ENCODE measurements at places on chromosomes 12 and 14. TPM values are rescaled to one million over a fixed set of nuclear protein-coding genes. Genes with fewer than 3 reads are reported as not detected.

DNA sequence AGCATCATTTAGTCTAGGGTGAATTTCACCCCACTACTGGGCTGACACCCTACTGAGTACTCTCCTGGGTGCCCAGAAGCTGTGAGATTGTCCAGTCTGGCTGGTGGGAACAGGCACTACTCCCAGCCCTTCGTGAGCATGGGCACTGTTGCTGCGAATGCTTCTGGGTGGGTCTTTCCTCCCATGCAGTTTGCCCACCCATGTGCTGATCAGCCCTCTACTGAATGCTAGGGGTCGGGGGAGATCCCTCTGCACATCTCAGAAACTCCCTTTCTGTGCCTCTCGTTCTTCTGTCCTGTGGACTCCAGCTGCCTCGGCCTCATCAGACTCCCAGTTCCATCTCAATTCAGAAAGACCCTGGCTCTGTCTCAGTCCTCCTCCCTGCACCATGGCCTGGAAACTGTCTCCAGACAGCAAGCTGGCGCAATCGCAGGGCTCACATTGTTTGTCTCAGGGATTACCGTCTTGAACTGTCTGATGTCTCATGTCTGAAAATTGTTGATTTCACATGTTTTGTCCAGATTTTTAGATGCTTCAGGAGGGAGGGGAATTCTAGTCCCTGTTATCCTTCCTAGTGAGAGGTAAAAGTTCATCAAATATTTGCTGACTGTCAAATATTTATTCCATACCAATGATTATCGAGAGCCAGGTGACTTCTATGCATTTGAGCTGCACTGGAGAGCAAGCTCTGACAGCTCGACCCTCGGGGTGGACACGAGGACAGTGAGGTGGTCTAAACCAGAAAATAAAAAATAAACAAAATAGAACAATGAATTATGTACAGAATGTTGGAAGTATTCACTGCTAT lies 316.6 kb upstream of the RTL1 start:
- no peaks in the 10 kb centered on the region for H3K4me1 ChIP-seq
- no peaks in the 10 kb centered on the region for H3K36me3 ChIP-seq
- no peaks in the 10 kb centered on the region for H3K27me3 ChIP-seq

GRCh38 chr12:56237552-56237951 lies 7.7 kb downstream of the SLC39A5 start:
- no peaks in the 10 kb centered on the region for H3K27me3 ChIP-seq
- H3K4me3 ChIP-seq: no peak overlapping the region

- H3K27me3 ChIP-seq: no peaks in the 10 kb centered on the region
- no peak overlapping the region for H3K27ac ChIP-seq
- H3K4me3 ChIP-seq: no peak overlapping the region
- no peaks in the 10 kb centered on the region for H3K36me3 ChIP-seq
Observed at GRCh38 chr12:32418221-32418620, 18.9 kb downstream of the FGD4 start.

GRCh38 chr12:68406134-68406576 lies 74.0 kb upstream of the MDM1 start:
- peak overlapping the region; percentile 73 for H3K27ac ChIP-seq
- no peaks in the 10 kb centered on the region for H3K36me3 ChIP-seq
- no peaks in the 10 kb centered on the region for H3K27me3 ChIP-seq

DNA sequence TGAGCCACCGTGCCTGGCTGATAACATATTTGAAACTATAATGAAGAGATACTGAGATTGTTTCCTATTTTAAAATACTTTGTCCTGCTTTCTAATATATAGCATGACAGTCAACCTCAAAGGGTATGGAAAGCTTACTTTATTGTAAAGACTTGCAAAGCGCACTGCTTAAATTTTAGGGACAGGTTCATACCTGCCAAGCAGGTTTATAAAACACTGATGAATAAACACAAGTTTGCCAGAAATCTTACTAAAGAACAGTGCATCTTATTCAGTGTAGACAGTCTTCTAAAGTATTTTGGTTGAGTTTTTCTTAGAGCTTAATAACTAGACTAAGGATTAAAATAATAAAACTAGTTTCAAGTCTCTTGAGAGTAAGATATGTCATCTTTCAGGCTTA lies 4.8 kb downstream of the C12orf71 start:
- no peaks in the 10 kb centered on the region for H3K36me3 ChIP-seq
- no peaks in the 10 kb centered on the region for H3K4me1 ChIP-seq
- H3K27ac ChIP-seq: no peak overlapping the region
- no peak overlapping the region for H3K4me3 ChIP-seq
- DNase-seq: no peak

DNA sequence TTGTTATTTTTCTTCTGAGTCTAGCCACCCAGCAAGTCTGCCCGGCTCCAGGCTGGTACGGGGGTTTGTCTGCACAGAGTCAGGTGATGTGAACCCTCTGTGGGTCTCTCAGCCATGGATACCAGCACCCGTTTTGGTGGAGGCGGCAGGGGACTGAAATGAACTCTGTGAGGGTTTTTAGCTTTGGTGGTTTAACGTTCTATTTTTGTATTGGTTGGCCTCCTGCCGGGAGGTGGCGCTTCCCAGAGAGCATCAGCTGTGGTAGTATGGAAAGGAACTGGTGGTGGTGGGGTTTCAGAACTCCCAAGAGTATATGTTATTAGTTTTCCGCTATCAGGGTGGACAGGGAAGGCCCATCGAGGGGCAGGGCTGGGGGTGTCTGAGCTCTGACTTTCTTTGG lies 5.3 kb upstream of the SERPINA4 start:
- H3K4me3 ChIP-seq: no peak overlapping the region
- no peaks in the 10 kb centered on the region for H3K4me1 ChIP-seq
- H3K27me3 ChIP-seq: no peaks in the 10 kb centered on the region

GRCh38 chr14:70803321-70804310 lies 5.7 kb downstream of the MAP3K9 start:
- peak overlapping the region; percentile 32 for H3K27ac ChIP-seq
- peaks cover 19% of the 10 kb centered on the region for H3K4me1 ChIP-seq
- DNase-seq: no peak
- no peaks in the 10 kb centered on the region for H3K27me3 ChIP-seq

DNA sequence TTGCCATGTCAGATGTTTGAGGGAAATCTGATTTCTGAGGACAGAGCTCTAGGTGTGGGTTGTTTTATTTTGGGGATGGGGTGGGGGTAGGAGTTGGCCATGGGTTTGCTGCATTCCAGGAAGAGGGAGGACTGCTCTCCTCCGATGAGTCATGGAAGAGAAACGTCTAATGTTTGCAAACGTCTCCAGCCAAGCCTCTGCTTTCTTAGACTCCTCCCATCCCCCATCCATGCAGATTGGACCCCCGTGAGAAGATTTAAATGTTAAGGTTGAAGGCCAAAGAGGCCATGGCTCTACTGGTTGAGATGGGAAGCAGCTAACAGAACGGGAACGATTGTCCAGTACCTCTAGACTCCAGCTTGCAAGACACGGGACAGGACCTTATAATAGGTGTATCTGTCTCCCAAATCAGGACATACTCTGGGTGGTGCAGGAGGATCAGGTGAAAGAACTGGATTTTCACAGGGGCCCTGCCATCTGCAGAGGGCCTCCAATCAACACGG lies 11.4 kb upstream of the ATP2A2 start:
- no peak overlapping the region for H3K27ac ChIP-seq
- no peaks in the 10 kb centered on the region for H3K36me3 ChIP-seq
- no peak overlapping the region for H3K4me3 ChIP-seq
- DNase-seq: no peak

DNA sequence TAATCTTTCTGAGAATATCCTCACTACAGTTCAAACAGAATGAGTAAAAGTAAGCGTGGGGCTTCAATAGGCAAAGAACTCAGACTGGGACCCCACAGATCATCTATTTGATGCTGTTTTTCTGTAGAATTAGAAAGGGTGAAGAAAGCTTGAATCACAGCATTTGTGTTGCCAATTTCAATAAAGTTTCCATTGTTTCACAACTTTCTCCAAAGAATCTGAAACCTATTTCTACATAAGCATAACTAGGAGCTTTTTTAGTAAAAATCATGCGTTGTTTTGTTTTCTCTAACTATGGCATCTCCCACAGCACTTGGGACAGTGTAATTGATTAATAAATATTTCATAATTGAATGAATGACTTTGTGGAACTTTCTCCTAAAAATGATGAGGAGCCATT lies 16.7 kb upstream of the NEDD1 start:
- H3K27me3 ChIP-seq: peaks cover 4% of the 10 kb centered on the region
- no peak for DNase-seq
- no peak overlapping the region for H3K27ac ChIP-seq
- H3K4me3 ChIP-seq: no peak overlapping the region
- H3K36me3 ChIP-seq: no peaks in the 10 kb centered on the region
- H3K4me1 ChIP-seq: no peaks in the 10 kb centered on the region

DNA sequence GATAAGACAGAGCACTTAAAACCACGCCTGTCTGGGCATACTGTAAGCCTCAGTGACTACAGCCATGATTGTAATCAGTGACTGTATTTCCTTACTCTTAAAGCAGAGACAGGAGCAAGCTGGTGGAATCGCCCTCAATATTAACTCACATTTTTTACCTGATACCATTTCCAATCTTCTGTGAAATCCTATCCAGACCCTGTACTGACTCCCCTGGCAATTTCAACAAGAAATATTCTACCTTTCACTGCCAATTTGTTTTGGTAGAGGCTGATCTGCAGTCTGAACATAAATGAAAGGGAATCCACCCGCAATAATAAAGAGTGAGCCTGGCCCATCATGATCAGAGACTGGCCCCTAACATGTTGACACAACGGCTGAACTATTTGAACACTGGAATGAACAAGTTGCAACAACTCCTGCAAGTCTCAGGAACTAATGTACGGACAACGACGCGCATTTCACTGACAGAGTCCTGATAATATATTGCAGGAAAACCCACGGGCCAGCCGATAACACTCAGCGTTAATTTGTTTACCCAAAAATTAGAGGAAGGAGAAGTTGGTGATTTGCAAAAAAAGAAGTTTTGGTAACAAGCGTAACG lies 195.5 kb upstream of the BTG1 start:
- H3K27me3 ChIP-seq: no peaks in the 10 kb centered on the region
- peaks cover 7% of the 10 kb centered on the region for H3K4me1 ChIP-seq
- H3K36me3 ChIP-seq: no peaks in the 10 kb centered on the region
- no peak for DNase-seq
- H3K4me3 ChIP-seq: no peak overlapping the region

Gene NGB
- total RNA-seq: not detected

GRCh38 chr12:13247596-13247995 lies 51.1 kb downstream of the EMP1 start:
- H3K36me3 ChIP-seq: no peaks in the 10 kb centered on the region
- no peaks in the 10 kb centered on the region for H3K27me3 ChIP-seq
- no peak overlapping the region for H3K4me3 ChIP-seq
- H3K27ac ChIP-seq: no peak overlapping the region

DNA sequence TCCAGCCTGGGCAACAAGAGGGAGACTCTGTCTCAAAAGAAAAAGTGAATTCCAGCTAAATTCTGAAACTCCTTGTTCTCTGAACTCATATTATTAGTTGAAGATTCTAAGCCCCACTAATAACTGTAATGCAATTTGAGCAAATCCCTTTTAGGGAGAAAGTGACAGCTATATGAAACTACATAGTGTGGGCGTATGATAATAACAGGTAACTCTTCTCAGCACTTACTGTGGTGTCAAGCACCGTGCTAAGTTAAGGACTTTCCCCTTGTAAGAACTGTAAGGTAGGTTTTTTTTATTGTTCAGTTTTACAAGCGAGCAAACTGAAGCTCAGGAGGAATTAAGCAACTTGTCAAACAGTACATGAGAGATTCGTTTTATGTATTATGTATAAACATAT lies 5.4 kb downstream of the ANKRD13A start:
- peak overlapping the region; percentile 69 for H3K27ac ChIP-seq
- H3K4me3 ChIP-seq: peak overlapping the region; percentile 43
- peaks cover 77% of the 10 kb centered on the region for H3K4me1 ChIP-seq
- no peaks in the 10 kb centered on the region for H3K27me3 ChIP-seq
- no peak for DNase-seq

DNA sequence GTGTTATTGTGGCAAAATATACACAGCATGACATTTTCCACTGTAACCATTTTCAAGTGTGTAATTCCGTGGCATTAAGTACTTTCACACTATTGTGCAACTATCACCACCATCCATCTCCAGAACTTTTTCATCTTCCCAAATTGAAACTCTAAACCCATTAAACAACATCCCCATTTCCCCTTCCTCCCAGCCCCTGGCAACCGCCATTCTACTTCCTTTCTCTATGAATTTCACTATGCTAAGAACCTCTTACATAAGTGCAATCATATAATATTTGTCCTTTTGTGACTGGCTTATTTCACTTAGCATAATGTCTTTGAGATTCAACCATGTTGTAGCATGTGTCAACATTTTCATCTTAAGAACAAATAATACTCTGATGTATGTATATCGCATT lies 67.8 kb upstream of the PYGL start:
- no peak for DNase-seq
- no peak overlapping the region for H3K4me3 ChIP-seq
- no peak overlapping the region for H3K27ac ChIP-seq
- H3K4me1 ChIP-seq: peaks cover 3% of the 10 kb centered on the region

DNA sequence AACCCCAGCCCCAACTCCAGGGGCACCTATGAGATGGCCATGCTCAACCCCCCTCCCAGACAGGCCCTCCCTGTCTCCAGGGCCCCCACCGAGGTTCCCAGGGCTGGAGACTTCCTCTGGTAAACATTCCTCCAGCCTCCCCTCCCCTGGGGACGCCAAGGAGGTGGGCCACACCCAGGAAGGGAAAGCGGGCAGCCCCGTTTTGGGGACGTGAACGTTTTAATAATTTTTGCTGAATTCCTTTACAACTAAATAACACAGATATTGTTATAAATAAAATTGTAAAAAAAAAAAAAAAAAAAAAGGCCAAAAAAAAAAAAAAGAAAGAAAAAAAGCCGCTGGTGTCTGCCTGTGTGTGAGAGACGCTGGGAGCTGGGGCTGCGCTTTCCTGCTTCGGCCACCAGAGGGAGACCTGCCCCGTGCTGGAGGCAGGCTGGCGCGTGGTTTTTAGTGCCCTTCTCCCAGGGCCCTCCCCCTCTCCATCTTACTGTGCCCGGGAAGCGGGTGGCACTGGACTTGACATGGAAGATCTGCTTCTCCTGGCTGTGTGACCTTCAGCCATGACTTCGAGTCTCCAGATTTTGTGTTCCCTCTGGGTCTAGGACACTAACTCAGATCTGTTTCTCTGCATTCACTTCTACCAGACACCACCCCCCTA lies 3.4 kb upstream of the NXPH4 start:
- no peak overlapping the region for H3K4me3 ChIP-seq
- DNase-seq: peak; percentile 95
- peaks cover 62% of the 10 kb centered on the region for H3K27me3 ChIP-seq

DNA sequence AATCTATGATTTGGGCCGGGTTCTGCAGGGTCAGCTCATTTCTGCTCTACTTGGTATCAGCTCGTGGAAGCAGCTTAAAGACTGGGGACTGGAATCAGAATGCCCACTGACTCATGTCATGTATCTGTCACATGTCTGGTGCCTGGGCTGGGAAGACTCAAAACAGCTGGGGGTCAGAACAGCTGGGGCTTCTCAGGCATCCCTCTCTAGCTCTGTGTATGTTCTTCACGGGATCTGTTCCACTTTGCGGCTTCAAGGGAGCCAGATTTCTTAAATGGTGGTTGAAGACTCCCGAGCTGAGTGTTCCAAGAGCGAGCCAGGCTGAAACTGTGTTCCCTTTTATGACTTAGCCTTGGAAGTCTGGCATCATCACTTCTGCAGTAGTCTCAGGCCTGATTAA lies 11.9 kb downstream of the AEBP2 start:
- no peaks in the 10 kb centered on the region for H3K36me3 ChIP-seq
- no peak for DNase-seq
- H3K4me3 ChIP-seq: no peak overlapping the region
- H3K27me3 ChIP-seq: no peaks in the 10 kb centered on the region
- peaks cover 88% of the 10 kb centered on the region for H3K4me1 ChIP-seq

Gene KCNK13
- total RNA-seq: 1.3 TPM

GRCh38 chr12:52501490-52501889 lies 8.4 kb upstream of the KRT6A start:
- no peak for DNase-seq
- H3K4me3 ChIP-seq: no peak overlapping the region
- no peaks in the 10 kb centered on the region for H3K36me3 ChIP-seq
- H3K4me1 ChIP-seq: no peaks in the 10 kb centered on the region

Measured in spleen (tissue), 13 donors.